ENCODE measurements at places on chromosomes 7 and 10. TPM values are rescaled to one million over a fixed set of nuclear protein-coding genes. Genes with fewer than 3 reads are reported as not detected.

Gene CYP2E1
- total RNA-seq = 1.0 TPM

Gene RARRES2
- total RNA-seq = 1.2 TPM

Gene TSPAN33
- 6.2 TPM for total RNA-seq

Gene LIPF
- total RNA-seq = not detected

Gene POMZP3
- total RNA-seq = 10.9 TPM

Gene ANKRD61
- total RNA-seq = 0.32 TPM

Gene PCDH15
- not detected for total RNA-seq

Gene MRLN
- not detected for total RNA-seq

Gene VAX1
- not detected for total RNA-seq

Gene SPAM1
- total RNA-seq = not detected

Gene TAS2R3
- 0.29 TPM for total RNA-seq

Gene MEOX2
- not detected for total RNA-seq

Measured in activated T-cell treated with anti-CD3 and anti-CD28 coated beads, Interleukin-2, amount 50 U/mL, for 4 hours (primary cell).